ENCODE measurements at places on chromosomes 11 and 22.

- no peak for DNase-seq
Measured at GRCh38 chr11:122202161-122202950, 86.3 kb upstream of the BLID start.

DNA sequence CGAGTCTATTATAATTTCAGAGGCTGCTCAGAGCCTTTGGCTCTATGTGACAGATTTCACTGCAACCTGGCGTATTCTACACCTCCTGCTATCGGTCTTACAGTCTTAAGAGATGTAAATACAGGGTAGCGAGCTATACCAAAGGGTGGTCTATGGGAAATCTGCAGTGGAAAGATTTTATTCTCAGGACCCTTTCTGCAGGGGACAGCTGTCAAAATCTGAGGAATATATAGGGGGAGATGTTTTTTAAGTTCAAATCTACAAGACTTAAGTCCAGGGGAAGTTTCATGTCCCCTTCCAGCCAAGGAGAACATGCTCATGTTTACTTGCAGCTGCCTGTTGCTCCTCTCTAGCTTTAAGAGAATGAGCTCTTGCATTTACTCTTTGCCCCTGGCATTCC is 62.7 kb downstream of the MICAL2 start:
- no peak for DNase-seq

- no peak for DNase-seq
Measured at GRCh38 chr11:64247729-64248531, 1.2 kb upstream of the PPP1R14B start.

DNA sequence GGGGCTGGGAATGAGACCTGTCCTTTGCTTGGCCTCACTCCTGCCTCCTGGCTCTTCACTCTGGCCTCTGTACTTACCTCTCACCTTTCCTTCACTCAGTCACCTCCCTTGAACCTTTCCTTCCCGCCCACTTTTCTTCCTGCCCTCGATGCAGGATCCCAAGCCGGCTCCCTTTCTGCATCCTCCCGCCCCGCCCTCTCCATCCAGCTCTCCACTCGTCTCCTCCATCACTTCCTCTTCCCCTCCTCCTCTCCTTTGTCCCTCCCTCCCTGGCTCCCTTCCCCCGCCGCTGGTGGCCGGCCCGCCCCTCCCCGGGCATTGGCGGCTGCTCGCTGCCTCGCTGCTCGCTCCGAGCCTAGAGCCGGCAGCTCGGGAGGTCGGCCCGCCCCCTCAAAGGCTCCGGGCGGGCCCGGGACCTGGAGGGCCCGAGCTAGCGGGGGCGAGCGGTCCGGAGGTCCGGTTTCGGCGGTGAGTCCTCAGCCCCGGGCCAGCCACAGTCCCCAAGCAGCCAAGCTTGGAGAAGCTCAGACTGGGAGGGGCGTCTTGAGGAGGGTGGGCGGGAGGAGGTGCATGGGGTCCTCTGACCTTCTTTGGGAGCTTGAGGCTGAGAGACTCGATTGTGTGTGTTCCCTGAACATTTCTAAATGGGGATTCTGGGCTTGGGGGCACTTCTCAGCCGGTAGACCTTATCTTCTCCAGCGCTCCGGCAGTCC is 13.8 kb downstream of the PHLDB1 start:
- DNase-seq: peak; percentile 65

DNA sequence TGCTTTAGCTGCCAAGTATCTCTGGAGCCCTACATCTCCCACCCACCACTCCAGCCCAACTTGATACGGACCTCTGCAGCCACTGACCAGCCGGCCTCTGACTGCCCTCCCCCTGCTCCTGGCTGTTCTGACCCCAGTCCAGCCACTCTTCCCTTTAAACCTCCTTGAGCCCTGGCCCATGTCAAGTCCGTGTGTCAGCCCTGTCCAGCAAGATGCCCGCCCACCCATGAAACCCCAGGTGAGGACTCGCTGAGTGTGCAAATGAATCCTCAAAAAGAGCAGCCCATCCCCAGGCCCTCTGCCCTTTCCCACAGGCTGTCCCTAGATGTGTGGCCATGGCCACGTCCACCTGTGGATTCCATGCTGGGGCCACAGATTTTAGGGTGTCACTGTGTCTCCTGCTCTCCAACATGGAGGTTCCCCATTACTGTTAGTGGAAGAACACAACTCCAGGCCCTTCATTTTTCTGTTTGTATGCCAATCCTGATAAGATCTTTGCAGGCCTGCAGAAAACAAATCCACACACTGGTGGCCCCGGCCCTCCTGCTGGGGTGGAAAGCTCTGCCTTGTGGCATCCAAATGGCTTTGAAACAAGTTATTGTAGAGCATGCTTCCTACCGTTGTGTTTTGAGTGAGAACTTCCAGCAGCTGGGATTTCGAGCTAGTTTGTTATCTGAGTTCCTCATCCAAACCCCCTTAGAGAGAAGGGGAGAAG is 22.7 kb upstream of the ADORA2A start:
- no peak for DNase-seq

DNA sequence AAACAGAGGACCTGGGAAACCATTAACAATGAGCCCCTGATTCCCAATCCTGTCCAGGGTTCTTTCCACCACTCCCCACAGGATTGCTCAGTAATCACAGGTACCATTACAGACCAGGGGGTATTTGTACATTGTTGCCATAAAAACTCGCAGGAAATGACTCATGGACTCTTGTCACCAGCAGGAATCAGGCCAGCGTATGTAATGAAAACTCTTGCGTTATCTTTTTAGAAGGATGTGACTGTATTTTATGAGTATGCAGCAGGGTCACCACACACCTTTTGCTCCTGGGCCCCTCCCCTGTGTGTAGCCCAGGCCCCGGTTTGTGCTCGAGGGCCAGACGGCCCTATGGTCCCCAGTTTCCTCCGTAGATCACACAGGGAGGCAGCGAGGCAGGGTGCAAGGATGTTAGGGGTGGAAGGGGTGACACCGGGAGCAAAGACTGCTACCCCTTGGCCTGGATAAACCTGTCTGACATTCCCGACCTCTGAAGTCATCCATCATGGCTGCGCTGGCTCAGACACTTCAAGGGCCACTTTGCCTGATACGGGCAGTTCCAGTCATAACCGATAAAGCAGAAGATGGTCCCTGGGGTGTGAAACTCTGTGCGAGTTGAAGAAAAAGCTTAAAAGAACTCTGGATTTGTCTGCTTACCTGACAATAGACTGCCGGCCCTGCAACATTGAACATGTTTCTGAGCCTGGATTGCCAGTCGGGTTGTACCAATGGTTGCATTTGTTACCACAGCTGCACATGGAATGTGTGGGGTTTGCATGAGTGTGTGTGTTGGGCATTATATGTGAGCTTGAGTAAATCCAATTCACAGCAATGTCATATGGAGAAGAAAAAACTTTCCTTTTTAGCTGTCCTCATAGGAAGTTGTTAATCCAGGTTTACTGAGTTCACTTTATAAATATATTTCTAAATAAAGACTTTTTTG is 56.9 kb downstream of the MICAL2 start:
- no peak for DNase-seq

- DNase-seq: peak; percentile 62
Measured at GRCh38 chr11:42524534-42525227, 787.1 kb upstream of the API5 start.

DNA sequence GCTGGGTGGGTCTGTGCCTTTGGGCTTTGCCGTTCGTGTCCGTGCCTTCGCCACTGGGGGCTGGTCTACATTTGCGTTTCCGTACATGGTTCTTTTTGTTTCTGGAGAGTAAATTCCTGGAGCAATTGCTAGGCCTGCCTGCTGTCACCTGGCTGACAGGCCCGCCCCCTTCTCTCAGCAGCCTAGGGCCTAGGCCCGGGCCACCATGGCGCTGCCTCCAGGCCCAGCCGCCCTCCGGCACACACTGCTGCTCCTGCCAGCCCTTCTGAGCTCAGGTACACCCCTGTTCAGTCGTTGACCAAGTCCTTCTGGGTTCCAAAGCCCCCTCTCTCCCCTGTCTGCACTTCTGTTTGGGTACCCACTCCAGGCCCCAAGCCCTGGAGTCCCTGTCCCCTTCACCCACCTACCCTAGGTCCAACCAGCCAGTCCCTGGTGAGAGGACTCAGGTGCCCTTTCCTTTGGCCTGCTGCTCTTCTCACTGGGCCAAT is 649 bp downstream of the TMEM25 start:
- DNase-seq: no peak

DNA sequence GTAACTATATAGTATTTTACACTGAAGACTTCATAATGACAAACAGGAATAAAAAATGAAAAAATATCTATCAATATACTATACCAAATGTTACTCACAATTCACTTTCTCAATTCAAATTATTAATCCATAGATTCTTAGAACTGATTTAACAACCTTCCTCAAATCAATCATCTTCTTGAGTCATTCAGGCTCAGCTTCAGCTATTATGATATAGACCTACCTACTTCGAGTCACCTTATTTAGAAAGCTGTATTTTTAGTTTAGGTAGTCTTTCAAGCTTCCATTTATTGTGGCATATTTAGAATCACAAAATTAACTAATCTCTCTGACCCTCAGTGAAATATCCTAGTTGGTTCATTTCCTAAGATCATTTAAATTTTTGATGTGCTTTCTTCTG is 8.2 kb downstream of the CREBZF start:
- DNase-seq: no peak

DNA sequence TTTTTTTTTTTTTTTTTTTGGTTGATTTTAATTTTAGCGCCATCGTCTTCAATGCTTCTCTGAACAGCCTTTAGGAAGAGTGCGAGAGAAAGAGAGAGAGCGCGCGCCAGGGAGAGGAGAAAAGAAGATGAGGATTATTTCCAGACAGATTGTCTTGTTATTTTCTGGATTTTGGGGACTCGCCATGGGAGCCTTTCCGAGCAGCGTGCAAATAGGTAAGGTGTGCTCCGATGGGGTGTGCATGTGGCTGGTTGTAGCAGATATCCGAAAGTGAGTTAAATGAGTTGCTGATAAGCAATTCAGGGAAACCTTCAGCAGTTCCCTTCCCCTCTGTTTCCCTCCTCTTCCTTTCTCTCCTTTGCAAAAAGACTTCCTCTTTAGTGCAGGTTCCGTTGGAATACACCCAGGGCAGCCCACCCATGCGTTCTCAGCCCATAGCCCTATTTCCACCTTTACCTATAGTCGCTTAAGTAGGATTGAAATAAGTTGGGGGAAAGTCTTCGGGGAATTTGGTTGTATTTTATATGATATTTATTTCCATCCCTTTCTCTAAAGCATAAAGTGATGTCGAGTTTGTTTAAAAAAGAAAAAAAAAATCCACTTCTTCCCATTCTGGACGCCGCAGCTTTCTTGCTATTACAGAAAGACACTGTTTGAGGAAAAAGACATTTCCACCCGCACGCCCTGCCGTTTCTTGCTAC is 1.1 kb downstream of the GRIA4 start:
- DNase-seq: no peak

- DNase-seq: no peak
Measured at GRCh38 chr11:92533657-92534335, 309.2 kb downstream of the FAT3 start.

DNA sequence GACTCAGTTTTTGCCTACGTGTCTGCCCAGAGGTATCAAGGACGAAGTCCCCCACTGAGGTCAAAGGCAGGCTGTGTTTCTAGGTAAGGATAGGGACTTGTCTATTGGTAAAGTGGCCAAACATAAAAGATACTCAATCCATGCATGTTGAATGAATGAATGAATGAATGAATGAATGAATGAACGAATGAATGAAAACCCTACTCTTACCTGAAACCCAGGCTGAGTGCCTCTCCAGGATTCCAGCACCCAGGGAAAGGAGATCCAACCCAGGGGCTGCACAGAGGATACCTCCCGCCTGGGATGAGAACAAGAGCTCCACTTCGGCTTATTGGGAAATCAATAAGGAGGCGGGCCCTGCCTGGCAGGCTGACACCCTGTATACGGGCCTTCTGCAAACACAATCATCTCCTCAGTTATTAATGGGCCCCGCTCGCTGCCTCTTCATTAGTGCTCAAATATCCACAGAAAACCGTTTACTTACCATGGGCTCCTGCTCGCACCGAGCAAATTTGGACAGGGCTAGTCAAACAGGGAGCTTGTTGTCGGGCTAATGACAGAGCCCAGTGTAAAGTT is 177.4 kb downstream of the BUD13 start:
- no peak for DNase-seq

- no peak for DNase-seq
Measured at GRCh38 chr11:115077740-115078139, 399.4 kb downstream of the NXPE2 start.

DNA sequence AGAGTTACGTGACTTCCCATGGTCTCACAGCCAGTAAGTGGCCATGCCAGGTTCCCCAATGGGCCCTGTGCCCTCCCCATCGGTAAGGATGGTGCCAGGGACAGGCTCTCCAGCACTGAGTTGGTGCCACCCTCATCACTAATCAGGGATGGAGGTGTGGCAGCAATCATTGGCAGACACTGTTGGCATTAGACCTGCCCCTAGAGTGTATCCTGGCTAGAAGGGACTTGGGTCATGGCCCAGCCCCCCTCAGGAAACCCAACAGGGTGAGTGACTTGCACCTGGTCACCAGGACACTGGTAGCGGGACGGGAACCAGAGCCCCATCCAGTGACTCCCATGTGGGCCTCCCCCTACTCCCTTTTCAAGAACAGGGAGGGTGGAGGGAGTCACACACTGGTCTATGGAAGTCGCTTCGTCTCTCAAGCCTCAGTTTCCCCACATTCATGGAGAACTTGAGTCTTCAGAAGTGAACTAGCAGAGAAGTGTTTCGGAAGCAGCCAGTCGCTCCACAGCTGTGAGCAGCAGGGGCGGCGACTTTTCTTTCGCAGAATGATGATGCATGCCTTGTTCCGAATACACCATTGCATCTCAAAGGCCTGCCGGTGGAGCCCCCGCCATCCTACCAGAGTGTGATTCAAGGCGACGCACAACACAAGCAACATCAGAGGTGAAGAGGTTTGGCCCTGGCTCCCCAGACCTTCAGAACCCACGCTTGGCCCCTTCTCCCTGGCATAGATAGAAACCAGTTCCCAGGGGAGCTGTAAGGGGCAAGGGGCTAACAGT is 12.9 kb downstream of the MS4A10 start:
- no peak for DNase-seq

DNA sequence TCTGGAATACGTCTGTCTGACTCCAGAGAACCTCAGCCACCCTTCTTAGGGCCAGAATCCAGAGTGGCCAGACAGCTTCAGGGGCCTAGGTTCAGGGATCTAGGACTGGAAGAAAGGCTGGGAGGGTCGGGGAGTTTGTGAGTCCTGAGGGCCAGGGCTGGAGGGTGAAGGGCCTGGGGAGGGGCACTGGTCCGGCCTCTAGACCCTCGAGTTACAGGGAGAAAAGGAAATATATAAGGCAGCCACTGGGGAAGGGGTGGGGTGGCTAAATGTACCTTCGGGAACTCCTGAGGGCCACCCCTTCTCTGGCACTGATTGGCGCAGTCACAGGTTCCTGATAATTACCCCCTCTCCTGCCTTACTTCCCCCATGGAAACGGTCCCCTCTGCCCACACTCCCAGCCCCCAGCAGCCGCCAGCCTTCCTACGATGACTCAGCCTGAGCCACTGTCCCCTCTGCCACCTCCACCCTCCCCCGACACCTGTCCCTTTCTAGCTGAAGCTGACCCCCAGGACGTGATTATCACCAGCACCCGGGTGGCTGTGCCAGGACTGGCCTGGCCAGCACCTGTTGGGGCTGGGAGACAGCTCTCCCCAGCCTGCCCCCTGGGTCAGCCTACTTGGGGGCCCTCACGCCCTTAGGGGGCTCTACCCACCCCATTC is 26.4 kb downstream of the MB start:
- DNase-seq: no peak
